ENCODE measurements at places on chromosomes 16 and 17. TPM values are rescaled to one million over a fixed set of nuclear protein-coding genes. Genes with fewer than 3 reads are reported as not detected.

The KRTAP4-6 gene
- total RNA-seq: not detected

The DLG4 gene
- total RNA-seq: 7.0 TPM

The PIRT gene
- total RNA-seq: not detected

The DPEP3 gene
- 0.09 TPM for total RNA-seq

The SLC39A11 gene
- total RNA-seq: 15.3 TPM

The NSF gene
- total RNA-seq: 41.3 TPM

The OTOA gene
- total RNA-seq: 0.09 TPM

The RGS11 gene
- total RNA-seq: under 0.01 TPM

The AANAT gene
- total RNA-seq: 0.09 TPM

The KRTAP4-3 gene
- total RNA-seq: not detected

The UQCRC2 gene
- total RNA-seq: 260 TPM

The CCL13 gene
- not detected for total RNA-seq

The TEX19 gene
- not detected for total RNA-seq

The CTNS gene
- total RNA-seq: 14.5 TPM

The ZG16 gene
- not detected for total RNA-seq

Measured in dermis lymphatic vessel endothelial cell (primary cell).